ENCODE measurements at places on chromosomes 11 and 22.
A peak's percentile ranks its signal among the peaks of the same experiment; 100 is the strongest.

DNA sequence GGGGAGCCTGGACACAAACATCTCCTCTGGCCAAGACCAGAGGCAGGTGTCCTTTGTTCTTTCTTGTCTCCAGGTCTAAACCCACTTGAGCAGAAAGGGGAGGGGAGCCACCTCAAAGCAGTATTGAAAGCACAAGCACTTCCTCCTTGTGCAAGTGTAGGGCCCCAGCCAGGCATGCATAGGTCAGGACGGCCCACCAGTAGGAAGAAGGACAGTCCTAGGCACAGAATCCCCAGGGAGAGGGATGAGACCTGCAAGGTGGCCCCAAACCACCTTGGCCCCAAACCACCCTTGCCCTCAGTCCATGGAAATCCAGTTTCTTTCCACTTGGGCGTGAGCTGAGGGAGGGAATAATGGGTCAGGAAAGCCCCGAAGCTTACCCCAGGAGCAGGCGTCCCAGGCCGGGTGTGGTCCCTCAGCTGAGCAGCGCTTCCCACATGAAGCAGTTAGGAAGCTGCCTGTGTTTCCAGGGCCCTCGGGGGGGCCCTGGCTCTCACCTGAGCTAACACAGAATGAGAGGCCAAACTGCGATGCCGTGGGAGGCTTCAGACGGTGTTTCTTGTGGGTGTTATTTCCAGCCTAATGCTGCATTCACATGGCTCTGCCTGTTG is 20.4 kb upstream of the IGSF9B start:
- DNase-seq = no peak

- no peak for DNase-seq
These were observed 32.7 kb downstream of the ZNF143 start for GRCh38 chr11:9493492-9493891.

DNA sequence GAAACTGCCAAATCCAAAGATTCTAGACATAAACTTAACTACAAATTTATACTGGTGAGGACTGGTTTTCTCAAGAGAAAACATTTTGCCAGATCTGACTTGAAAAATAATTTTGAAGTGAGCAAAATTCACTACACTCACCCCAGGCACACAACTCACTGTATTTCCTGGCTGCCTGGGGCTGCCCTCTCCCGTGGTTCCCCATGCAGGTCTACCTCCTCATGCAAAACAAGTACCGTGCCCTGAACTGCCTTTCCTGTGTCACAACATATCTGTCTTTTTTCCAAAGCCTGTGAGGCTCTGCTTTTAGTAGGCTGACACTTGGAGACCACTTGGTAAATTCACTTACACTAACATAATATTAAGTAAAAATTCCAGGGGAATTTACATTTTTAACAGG is 76.4 kb downstream of the LIF start:
- no peak for DNase-seq

GRCh38 chr11:113986351-113987140 is 11.6 kb downstream of the HTR3A start:
- no peak for DNase-seq

DNA sequence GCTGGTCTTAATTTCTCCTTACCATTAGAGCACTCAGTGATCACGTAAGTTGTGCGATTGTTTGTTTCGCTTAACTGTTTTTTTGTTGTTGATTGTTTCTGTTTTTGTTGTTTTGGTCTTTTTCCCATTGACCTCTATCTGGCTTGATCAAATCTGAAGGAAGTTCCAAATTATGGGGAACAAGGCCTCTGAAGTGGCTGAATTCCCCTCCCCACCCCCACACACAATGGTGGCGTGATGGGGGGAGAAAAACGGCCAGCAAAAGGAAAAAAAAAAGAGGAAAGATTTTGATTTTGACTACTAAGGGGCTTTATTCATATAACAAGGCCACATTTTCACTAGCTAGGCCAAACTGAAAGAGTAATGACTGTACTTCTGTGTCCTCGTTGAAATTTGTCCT is 53.6 kb downstream of the OSBPL5 start:
- DNase-seq = no peak

- DNase-seq = no peak
These were observed 34.5 kb downstream of the SPATA19 start for GRCh38 chr11:133810766-133811165.

GRCh38 chr11:100232006-100232405 is 455.1 kb upstream of the ARHGAP42 start:
- DNase-seq = no peak

DNA sequence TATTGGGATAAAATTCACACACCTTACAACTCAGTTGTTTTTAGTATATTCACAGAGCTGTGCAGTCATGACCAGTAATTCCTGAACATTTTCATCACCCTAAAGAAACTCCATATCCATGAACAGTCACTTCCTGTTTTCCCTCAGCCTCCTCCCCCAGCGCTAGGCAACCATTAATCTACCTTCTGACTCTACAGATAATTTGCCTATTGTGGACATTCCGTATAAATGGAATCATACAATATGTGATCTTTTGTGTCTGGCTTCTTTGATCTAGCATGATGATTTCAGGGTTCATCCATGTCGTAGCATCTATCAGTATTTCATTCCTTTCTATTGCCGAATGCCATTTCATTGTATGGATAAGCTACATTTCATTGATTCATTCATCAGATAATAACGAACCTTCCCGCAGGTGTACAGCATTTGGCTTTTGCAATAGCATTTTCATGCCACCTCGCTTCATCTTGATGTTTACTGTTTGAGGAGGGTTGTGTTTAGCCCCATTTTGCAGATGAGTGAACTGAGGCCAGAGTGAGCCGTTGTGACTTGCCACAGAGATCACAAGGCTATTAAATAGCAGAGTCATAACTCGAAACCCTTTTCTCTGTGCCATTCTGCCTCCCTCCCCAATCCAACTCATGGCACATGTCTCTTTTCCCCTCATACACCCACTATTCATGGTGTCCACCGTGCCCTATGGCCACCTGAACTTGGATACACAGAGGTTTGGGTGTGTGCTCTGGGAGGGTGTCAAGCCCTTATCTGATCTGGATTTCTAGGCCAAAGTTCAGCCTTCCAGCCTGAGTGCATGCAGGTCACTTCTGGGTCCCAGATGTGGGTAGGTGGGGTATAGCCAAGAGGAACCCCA is 11.1 kb upstream of the MYH9 start:
- DNase-seq = no peak

DNA sequence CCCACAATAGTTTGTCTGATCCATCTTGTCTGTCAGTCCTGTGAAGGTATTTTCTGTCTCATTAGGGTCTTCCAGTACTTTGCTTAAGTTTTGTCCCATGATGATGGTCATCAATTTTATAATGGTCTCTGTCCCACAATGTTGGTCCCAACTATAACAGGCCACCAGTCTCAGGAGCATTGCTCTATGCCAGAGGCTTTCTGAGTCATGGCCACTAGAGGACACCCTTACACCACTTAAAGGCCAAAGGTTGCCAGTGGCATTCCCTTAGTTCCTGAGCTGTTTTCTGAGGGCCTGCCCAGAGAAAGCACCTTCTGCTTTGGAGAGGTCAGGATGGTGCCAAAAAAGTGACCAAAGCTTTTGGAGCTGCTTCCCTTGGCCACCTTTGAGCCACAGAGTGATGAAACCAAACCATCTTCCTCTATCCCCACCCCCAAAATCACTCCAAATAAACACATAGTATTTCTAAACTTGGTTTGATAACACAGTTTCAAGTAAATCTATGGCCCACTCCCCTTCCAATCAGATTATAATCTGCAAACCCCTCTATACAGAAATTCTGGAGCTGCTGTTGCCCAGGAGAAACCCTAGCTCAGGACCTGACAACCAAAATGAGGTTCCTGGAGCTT is 19.3 kb downstream of the EIF3F start:
- DNase-seq = peak; percentile 44

DNA sequence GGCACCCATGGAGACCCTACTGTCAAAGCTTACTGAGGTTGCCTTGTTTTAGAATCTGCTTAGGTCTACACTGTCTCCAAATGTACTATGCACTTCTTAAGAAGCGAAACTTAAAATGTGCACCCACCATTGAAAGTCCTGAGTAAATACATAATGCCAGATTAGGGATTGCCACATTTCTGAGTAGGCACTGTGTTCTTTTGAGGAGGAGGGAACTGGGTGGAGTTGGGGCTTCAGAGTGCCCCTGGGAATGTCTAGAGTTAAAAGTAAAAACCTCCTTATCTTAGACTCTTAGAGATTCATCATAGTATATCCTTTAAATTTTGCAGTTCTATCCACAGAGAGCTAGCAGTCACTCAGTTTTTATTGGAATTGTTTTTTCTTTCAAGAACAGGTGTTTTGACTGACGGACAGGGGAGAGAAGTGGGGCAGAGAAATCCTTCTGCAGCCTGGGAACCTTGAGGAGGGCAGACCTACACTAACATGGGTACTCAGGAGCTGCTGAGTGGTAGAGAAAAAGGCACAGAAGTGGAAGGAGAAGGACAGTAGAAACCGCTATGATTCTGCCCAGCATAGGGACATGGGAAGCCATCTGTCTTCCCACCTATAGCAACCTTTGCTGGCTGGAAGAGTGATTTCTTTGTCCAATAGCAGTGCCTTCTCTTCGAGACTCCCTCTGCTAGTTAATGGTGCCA is 33.4 kb upstream of the MICAL2 start:
- DNase-seq = no peak

- no peak for DNase-seq
These were observed 34.1 kb downstream of the NUP50 start for GRCh38 chr22:45197606-45198462.

GRCh38 chr11:128587415-128587814 is at the start of gene ETS1:
TSS of gene ETS1 (minus strand) at chr11:128587558. CDS start at chr11:128573130, 14,428 bp downstream.
- no peak for DNase-seq

- DNase-seq = no peak
These were observed 585 bp downstream of the THYN1 start for GRCh38 chr11:134252346-134253187.

DNA sequence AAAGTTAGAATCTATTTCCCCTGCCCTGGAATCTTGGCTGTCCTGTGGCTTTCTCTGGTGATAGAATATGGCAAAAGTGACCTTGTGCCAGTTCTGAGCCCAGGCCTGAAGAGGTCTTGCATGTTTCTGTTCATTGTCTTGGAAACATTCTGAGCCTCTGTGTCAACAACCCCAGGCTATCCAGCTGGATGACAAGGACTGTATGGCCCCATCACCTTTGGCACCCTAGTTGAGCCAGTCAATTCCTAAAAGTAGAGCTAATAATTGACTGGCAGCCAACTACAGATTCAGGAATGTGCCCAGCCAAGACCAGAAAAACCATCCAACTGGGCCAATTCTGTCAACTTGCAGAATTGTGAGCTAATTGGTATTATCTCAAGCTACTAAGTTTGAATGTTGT is 514.1 kb upstream of the LARGE1 start:
- no peak for DNase-seq

- DNase-seq = peak; percentile 96
These were observed 20.6 kb downstream of the CLMP start for GRCh38 chr11:123174196-123175183.

GRCh38 chr22:49464037-49464436 is 363.6 kb downstream of the BRD1 start:
- DNase-seq = no peak

DNA sequence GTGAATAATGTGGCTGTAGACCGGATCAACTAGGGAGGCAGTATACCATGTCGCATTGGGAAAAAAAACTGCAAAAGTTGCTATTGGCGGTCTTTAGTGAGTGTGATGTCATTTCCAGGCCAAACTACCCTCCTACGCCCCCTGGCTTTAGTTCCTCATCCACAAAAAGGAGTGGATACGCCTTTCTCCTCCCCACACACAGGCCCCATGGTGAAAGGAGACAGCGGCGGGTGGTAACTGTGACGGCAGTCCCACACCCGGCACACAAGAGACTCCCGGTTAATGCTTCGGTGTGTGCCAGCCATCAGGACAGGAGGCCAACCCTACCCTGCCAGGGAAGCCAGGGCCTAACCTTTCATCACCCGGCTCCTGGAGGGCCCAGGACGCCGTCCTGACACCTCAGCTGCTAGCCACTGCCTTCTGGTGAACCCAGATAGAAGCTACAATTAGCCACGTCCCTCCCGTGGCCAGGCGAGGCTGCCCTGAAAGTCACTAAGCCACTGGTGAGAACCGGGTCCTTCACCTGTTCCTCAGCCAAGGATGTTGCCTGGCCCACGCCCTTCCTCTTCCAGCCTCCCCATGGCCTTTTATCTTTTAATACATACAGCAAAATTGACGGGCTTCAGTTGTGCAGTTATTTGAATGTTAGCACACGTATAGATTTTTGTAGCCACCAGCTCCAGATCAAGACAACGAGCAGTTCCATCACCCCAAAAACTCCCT is 10.8 kb downstream of the TP53I11 start:
- no peak for DNase-seq

DNA sequence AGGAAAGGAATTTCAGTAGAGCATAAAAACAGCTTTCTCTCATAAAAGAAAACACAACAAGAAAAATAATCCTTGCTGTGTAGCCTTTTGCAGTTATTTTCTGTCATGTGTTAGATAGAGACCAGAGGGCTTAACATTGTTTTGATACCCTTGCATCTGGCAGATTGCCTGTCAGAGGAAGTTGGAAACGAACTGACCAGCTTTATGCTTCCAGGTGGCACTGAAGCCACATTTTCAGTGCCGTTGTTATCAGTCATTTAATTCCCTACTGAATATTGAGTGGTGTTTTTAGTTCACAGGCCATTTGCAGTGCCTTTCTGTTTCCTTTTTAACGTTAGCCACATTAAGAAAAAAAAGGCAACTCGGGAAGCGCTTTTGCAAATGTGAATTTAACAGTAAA is 21.5 kb upstream of the RAG2 start:
- no peak for DNase-seq

- no peak for DNase-seq
These were observed 284.6 kb upstream of the ZC3H12C start for GRCh38 chr11:109808569-109808968.

DNA sequence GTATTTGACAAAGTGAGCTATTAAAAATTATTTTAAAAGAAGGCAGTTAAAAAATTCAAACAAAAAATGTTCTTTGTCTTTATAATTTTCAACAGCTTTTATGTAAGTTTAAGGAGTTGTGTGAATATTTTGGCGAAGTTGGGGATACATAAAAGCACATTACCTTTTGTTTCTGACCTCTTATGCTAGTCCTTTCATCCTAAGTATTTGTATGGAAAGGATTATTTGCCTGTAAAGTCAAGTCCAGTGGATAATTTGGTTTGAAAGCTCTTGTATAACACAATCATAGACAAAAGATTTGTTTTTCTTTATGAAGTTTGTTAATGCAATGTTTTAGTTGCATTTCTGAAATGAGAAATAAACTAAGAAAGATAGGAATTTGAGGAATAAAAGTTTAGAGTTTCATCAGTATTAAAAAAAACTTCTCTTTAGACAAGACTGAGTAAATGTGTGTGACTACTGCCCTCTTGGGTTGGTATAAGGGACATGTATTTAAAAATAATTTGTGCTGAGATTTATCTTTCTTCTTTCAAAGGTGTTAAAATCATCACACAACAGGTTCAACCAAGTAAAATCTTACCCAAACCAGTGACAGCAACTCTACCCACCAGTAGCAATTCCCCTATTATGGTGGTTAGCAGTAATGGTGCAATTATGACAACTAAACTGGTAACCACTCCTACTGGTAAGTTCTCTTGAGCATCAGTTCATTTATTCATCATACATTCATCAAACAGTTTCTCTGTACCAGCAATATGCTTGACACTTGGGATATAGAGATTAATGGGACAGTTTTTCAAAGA is 68.2 kb downstream of the EMSY start:
- peak; percentile 18 for DNase-seq

- no peak for DNase-seq
These were observed 241.6 kb downstream of the FAM76B start for GRCh38 chr11:95547976-95548375.

GRCh38 chr11:36211761-36212430 is 77.3 kb downstream of the COMMD9 start:
- DNase-seq = no peak
